WTC11 (cell line): ENCODE measurements at places on chromosomes 6 and 20. TPM values are rescaled to one million over a fixed set of nuclear protein-coding genes. Genes with fewer than 3 reads are reported as not detected.

DNA sequence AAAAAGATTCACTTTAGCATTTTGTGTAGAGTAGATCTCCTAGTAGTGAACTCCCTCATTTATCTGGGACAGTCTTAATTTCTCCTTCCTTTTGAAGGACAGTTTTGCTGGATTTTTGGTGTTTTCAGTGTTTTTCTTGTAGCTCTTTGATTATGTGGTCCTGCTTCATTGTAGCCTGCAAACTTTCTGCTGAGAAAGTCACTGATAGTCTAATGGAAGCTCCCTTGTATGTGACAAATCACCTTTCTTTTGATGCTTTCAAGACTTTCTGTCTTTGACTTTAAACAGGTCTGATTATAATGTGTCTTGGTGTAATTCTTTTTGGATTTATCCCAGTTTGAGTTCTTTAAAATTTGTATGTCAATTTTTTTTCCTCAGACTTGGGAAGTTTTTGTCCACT is 86.1 kb downstream of the FAM83B start:
- H3K36me3 ChIP-seq: peaks cover 18% of the 10 kb centered on the region
- H3K4me1 ChIP-seq: no peaks in the 10 kb centered on the region
- H3K27me3 ChIP-seq: no peaks in the 10 kb centered on the region
- no peak for DNase-seq
- no peak overlapping the region for H3K4me3 ChIP-seq

BPIFB2 gene
- total RNA-seq: 0.09 TPM in 3 replicates

GSTA3 gene
- not detected in 3 replicates for total RNA-seq

DNA sequence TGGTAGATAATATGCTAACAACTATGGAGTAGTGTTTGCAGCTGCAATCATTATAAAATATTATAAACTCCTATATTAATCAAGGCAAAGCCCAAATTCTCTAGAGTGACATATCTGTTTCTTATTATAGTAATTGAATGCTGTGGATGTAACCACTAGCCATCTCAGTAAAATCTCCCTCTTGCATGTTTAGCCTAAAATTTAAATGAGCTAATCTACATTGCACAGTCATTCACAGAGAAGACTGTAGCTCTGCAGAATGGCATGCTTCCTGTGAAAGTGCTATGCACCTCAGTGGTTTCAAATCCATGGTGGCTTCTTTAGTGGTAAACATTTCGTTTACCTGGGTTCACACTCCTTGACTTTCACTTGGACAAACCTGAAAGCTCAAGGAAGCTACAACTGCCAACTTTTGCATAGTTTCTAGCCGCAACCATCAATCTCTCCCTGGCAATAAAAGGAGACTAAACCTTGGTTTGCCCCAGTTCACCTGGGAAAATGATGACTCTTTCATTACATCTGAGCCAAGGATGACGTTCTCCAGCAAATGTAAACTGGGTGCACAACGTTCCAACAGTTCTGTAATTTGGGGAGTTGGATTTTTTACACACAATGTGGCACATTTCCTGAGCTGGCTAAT is 47.2 kb downstream of the FILIP1 start:
- H3K27ac ChIP-seq: no peak overlapping the region
- H3K27me3 ChIP-seq: no peaks in the 10 kb centered on the region
- no peak overlapping the region for H3K4me3 ChIP-seq

DNA sequence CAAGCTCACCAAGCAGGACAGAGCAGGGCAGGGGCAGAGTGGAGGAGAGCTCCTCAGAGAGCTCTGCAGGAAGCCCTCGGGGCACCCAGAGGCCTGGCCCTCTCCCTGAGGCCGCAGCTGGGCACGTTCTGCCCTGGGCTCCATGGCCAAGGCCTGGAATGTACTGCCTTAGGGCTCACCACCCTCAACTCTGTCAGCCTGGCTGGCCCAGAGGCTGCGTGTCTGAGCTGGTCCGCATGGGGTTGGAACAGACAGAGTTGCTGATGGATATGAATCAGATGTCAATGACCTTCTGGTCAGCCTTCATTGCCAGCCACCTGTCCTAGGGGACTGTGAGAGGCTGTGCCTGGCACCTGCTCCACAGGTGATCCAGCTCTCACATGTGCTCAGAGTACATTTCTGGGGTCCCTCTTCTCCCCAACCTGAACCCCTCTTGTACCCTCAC is 33.2 kb upstream of the PCMTD2 start:
- no peaks in the 10 kb centered on the region for H3K36me3 ChIP-seq
- no peaks in the 10 kb centered on the region for H3K27me3 ChIP-seq
- H3K4me3 ChIP-seq: no peak overlapping the region

DNA sequence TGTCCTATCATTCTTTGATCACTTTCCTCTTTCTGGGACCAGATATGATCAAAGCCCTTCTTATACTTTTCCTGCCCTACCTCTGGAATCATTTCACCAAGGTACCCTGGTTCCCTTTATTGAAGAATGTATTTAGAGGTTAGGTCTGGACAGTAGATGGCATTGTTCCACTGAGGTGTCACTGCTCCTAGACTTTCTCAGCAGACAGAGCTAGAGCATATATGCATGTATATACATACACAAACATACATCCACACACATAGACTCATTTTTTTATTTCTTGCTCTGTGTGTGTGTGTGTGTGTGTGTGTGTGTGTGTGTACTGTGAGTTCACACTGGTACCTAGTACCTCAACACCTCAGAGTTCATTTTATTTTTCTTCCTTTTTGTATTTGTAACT is 40.9 kb downstream of the PTPRA start:
- no peak overlapping the region for H3K27ac ChIP-seq
- H3K4me1 ChIP-seq: peaks cover 28% of the 10 kb centered on the region
- DNase-seq: no peak
- H3K36me3 ChIP-seq: peaks cover 3% of the 10 kb centered on the region; the same call in 1 of the 2 replicates
- no peak overlapping the region for H3K4me3 ChIP-seq
- no peaks in the 10 kb centered on the region for H3K27me3 ChIP-seq

DNA sequence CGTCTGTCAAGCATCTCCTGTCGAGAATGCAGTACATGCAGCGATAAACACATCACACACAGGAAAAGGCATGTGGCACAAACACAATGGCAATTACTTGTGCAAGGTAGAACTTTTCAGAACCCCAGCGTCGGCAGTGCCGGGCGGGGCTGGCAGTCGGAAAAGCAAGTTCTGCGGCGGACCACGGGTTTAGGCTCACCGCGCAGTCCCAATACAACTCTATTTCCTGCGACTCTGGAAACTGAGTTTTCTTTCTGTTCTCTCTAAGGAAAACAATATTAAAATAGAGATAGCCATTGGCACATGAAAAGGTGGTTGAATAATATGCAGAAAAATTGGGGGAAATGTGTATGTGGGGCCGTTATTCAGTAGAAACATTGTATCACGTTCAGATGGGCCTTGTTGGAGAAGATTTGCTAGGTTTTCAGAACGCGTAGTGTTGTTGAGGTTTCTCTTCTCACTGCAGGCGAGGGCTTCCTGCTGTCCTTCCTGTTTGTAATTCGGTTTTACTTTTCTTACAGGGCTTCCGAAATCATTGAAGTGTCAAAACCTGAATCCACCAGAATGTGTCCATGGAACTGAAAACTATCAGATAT is 369.5 kb downstream of the THBS2 start:
- peaks cover 17% of the 10 kb centered on the region for H3K27me3 ChIP-seq
- no peak overlapping the region for H3K27ac ChIP-seq
- H3K4me1 ChIP-seq: peaks cover 7% of the 10 kb centered on the region
- no peaks in the 10 kb centered on the region for H3K36me3 ChIP-seq
- DNase-seq: no peak
- no peak overlapping the region; the same call in 1 of the 2 replicates for H3K4me3 ChIP-seq

DNA sequence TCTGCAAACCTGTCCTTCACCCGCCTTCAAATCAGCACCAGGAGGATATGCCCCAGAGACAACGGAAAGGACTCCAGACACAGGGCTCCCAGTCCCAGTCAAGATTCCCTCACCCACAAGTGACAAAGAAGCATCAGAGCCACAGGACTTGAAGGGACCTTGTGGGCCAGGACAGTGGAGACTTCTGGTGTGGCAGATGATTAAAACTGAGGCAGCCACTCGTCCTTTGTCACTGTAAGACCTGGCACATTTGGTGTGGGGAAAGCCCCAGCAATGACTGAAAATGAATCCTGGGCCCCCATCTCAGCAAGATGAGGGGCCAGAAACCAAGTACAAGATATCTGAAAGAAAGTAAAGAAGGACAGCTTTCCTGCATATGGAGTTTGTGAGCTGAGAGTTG is 15.6 kb upstream of the GMPR start:
- H3K4me1 ChIP-seq: peaks cover 7% of the 10 kb centered on the region
- H3K27ac ChIP-seq: no peak overlapping the region
- no peak overlapping the region for H3K4me3 ChIP-seq
- H3K36me3 ChIP-seq: no peaks in the 10 kb centered on the region
- DNase-seq: no peak

OR2J3 gene
- total RNA-seq: 0.30 TPM in 1 of 3 replicates, not detected in the others

SFT2D1 gene
- 48.0 to 53.1 TPM (median 49.4 TPM) in 3 replicates for total RNA-seq

- DNase-seq: no peak
- H3K36me3 ChIP-seq: no peaks in the 10 kb centered on the region
- no peak overlapping the region for H3K4me3 ChIP-seq
- no peak overlapping the region for H3K27ac ChIP-seq
- peaks cover 13% of the 10 kb centered on the region for H3K4me1 ChIP-seq
- peaks cover 17% of the 10 kb centered on the region for H3K27me3 ChIP-seq
Observed at GRCh38 chr6:35161266-35161665, 20.1 kb upstream of the TCP11 start.

DNA sequence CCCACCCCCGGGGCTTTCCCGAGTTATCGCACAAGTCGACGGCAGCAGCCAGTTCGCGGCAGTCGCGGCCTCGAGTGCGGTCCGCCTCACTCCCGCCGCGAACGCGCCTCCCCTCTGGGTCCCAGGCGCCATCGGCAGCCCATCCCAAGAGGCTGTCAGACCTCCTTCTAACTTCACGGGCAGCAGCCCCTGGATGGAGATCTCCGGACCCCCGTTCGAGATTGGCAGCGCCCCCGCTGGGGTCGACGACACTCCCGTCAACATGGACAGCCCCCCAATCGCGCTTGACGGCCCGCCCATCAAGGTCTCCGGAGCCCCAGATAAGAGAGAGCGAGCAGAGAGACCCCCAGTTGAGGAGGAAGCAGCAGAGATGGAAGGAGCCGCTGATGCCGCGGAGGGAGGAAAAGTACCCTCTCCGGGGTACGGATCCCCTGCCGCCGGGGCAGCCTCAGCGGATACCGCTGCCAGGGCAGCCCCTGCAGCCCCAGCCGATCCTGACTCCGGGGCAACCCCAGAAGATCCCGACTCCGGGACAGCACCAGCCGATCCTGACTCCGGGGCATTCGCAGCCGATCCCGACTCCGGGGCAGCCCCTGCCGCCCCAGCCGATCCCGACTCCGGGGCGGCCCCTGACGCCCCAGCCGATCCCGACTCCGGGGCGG is 1.6 kb downstream of the GNAS start:
- peaks cover 72% of the 10 kb centered on the region for H3K27me3 ChIP-seq
- H3K27ac ChIP-seq: no peak overlapping the region
- DNase-seq: peak; percentile 31
- peak overlapping the region; percentile 75 for H3K4me3 ChIP-seq
- H3K4me1 ChIP-seq: peaks cover 60% of the 10 kb centered on the region
- H3K36me3 ChIP-seq: peaks cover 14% of the 10 kb centered on the region

GRCh38 chr20:44714102-44714700 is 968 bp upstream of the CCN5 start:
- no peak overlapping the region for H3K4me3 ChIP-seq
- H3K27ac ChIP-seq: 0 out of 2 replicates have a peak overlapping the region, but pooled peaks have one; percentile 34

GRCh38 chr6:7446619-7447325 is 57.2 kb downstream of the RIOK1 start:
- H3K4me1 ChIP-seq: peaks cover 14% of the 10 kb centered on the region; the same call in 1 of the 2 replicates
- no peaks in the 10 kb centered on the region; the same call in none of the 2 replicates for H3K27me3 ChIP-seq
- H3K4me3 ChIP-seq: no peak overlapping the region

DNA sequence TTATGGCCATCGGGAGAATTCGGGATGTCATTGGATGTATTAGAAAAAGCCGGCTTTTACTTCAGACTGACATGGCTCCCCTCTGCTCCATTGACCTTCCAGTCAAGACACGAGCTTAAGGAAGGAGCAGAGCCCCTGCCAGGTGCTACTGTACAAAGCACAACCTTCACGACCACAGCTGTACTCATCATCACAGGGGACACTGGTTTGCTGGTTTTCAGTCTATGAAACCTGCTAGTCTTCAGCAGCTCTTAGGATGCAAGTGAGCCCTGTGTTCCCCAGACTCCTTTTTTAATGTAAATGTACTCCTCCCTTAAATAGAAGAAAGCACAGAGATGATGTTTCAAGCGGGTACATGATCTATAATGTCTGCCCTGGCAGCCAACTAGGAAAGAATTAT is 1.9 kb upstream of the TRAPPC3L start:
- no peak for DNase-seq
- peaks cover 7% of the 10 kb centered on the region for H3K4me1 ChIP-seq
- no peak overlapping the region for H3K4me3 ChIP-seq
- H3K27ac ChIP-seq: no peak overlapping the region
- no peaks in the 10 kb centered on the region for H3K27me3 ChIP-seq
- H3K36me3 ChIP-seq: no peaks in the 10 kb centered on the region

GRCh38 chr6:44233567-44234100 is 10.2 kb downstream of the SLC29A1 start:
- peaks cover 45% of the 10 kb centered on the region for H3K4me1 ChIP-seq
- H3K36me3 ChIP-seq: peaks cover 54% of the 10 kb centered on the region
- DNase-seq: no peak

- no peaks in the 10 kb centered on the region for H3K27me3 ChIP-seq
- H3K27ac ChIP-seq: peak overlapping the region; percentile 55
- peaks cover 35% of the 10 kb centered on the region for H3K4me1 ChIP-seq
- DNase-seq: no peak
- H3K36me3 ChIP-seq: peaks cover 24% of the 10 kb centered on the region
- H3K4me3 ChIP-seq: peak overlapping the region; percentile 68; the same call in 1 of the 2 replicates
Observed at GRCh38 chr6:44258325-44258863, 1.1 kb upstream of the SLC35B2 start.

RAB44 gene
- total RNA-seq: 0.07 to 0.11 TPM in 2 of 3 replicates, not detected in the other

MAS1 gene
- 0.53 to 0.68 TPM (median 0.62 TPM) in 3 replicates for total RNA-seq

GRCh38 chr6:122726649-122727048 is 52.9 kb upstream of the FABP7 start:
- H3K27me3 ChIP-seq: no peaks in the 10 kb centered on the region
- H3K4me1 ChIP-seq: peaks cover 12% of the 10 kb centered on the region
- H3K27ac ChIP-seq: no peak overlapping the region
- no peak overlapping the region for H3K4me3 ChIP-seq
- DNase-seq: peak; percentile 18

GRCh38 chr6:18183766-18184165 is 28.5 kb downstream of the KDM1B start:
- H3K27me3 ChIP-seq: no peaks in the 10 kb centered on the region; the same call in 1 of the 2 replicates
- H3K4me3 ChIP-seq: no peak overlapping the region
- no peak for DNase-seq
- peaks cover 14% of the 10 kb centered on the region for H3K36me3 ChIP-seq
- H3K4me1 ChIP-seq: peaks cover 56% of the 10 kb centered on the region

FGD2 gene
- total RNA-seq: 0.31 to 0.78 TPM (median 0.44 TPM) in 3 replicates

SLC12A5 gene
- total RNA-seq: 6.6 to 8.5 TPM (median 7.2 TPM) in 3 replicates

DNA sequence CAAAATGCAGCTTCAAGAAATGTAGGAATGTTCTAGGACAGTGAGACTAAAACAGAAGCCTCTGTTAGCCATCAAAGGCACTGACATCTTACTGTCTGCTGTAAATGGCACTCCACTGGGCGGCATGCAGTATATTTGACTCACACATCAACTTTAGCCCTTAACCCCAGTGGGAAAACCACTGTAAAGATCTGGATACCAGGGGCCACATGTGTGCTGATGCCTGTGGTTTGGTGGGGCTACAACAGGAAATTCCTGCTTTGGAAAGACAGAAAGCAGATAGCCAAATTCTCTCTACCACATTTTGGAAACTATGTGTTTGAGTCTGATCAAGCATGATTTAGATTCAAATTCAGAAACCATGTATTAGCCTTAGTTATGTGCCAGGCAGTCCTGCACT is 4.3 kb downstream of the PFDN4 start:
- no peaks in the 10 kb centered on the region for H3K27me3 ChIP-seq
- no peak for DNase-seq
- H3K4me1 ChIP-seq: peaks cover 15% of the 10 kb centered on the region
